ENCODE measurements at places on chromosomes 12 and 14.

- DNase-seq, result no peak
Observed at GRCh38 chr12:53571295-53571694, 54.9 kb downstream of the ATF7 start.

DNA sequence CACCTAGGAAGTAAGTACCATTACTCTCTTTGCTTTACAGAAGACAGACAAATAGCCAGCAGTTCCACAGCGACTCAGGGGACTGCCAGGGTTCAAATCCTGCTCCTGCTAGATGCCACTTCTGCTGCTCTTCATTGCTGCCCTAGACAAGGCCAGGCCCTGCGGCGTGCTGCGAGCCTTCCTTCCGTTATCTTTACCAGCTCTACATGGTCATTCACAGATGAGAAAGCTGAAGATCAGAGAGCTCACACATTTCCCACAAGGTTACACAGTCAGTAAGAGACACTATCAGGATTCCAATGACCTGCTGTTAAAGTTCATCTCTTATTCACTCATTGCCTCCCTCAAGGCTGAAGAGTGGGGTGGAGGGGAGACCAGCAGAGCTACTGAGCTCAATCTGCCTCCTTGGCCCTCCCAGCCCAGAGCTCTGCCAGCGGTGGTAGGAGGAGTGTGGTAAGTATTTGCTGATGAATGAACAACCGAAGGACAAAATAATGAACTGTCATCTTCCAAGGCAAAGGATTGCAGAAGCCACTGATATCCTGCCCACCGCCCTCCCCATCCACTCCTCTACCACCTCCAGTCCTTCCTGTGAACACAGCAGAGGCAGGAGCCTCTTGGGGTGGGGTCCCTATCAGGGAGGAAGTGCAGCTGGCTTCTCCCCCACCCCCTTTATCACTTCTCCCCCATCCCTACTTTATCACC, 14.6 kb upstream of the HDAC7 start:
- no peak for DNase-seq

- DNase-seq, result no peak
Observed at GRCh38 chr14:64040044-64040443, 187.2 kb downstream of the SYNE2 start.

DNA sequence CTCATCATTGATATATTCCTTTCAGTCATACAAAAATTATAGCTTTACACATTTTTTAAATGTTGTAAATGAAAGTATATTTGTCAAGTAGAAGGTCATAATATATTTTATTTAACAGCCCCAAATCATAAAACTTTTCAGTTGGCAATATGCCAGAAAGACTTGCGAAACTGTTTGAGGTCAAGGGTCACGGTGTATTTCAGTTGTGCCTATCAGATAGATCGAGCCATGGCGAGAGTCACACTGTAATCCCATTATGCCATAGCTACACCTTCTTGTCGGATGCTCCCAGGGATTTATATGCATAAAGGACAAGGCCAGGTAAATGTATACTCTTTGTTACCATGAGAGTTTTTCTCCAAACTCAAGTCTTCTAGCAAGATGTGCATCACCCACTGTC, 26.7 kb upstream of the G2E3 start:
- DNase-seq, result no peak

- DNase-seq, result no peak
Observed at GRCh38 chr12:119338593-119339363, 4.2 kb downstream of the CCDC60 start.

DNA sequence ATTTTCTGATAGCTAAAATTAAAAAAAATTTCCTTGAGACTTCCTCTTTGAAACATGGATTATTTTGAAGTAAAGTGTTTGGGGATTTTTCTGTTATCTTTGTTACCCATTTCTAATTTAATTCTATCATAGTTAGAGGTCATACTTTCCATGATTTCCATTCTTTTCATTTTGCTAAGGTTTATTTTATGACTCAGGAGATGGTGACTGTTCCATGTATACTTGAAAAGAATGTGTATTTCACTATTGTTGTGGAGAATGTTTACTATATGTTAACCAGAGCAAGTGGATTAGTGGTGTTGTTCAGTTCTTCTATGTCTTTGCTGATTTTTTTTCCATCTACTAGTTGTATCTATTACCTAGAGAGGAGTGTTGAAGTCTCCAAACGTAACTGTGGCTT, 250.5 kb upstream of the PELI2 start:
- DNase-seq, result no peak

DNA sequence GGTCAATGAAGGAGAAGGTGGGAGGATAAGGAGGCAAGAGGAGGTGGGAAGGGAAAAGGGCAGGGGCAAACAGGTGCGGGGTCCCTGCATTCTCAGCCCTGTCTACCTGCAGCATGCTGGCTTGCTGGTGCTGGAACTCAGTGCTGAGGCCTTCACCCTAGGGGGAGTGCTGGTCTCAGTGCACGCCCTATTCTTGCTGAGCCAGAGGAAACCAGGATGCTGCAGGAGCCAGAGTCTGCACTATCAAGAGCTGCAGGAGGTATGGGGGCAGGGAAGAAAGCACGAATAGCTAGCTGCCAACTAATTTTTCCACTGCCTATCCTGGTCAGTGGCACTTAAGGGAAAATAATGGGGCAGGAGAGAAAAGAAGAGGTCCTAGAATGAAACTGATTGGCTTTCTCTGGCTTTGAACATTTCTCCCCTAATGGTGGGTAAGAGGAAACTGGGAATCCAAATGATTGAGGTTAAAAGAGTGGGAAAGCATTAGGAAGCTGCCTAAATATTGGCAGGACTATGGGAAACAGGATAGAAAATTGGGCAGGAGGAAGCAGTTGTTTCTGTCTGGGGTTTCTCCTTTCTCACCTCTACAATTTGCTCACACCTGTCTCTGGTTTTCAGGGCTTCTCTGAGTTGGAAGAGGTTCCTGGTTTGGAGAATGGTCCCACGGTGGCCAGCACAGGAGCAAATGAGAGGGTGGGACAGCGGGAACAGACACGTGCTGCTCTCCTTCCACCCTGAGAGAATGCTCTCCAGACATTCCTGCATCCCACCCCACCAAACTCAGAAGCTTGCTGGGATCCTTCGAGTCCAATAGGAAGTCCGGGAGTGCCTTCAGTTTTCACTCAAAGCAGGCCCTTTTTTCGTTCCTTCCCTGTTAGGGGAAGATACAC, 1.9 kb downstream of the TMEM253 start:
- DNase-seq, result no peak

GRCh38 chr14:76828339-76829012, 2.3 kb downstream of the LRRC74A start:
- no peak for DNase-seq

DNA sequence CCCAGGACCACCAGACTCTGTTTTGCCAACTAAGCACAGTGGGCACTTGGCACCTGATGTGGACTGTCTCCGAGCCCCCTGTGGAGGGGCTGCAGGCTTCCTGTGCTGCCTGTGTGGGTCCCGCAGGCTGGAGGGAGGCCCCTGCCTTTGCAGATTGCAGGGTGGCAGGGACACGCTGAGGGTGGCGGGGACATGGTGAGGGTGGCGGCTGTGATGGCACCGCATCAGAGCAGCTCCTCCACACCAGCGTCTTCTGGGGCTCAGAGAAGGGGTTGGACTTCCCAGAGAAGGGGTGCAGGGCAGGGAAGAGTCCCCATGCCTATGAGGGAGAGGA, 8.1 kb downstream of the ZFYVE21 start:
- DNase-seq, result no peak

DNA sequence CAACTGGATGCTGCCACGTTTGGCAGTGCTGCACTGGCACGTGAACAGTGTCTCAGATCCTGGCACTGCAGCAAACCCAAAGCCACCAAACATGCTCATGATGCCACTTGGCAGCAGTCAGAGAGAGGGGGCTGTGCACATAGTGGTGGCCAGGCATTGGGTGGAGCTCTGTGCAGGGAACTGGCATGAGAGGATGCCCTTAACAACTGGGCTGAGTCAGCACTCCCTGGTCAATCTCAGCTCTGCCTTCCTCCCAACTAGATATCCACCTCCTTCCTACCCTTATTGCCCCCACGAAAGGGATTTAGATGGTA, 37.0 kb downstream of the ZFHX2 start:
- DNase-seq, result peak; percentile 56

- no peak for DNase-seq
Observed at GRCh38 chr14:66982247-66982646, 207.0 kb upstream of the GARIN2 start.

GRCh38 chr12:4939418-4940023, 29.8 kb downstream of the KCNA1 start:
- no peak for DNase-seq

- DNase-seq, result peak; percentile 41
Observed at GRCh38 chr12:7042842-7043241, 17.7 kb upstream of the C1S start.

- DNase-seq, result no peak
Observed at GRCh38 chr14:72524295-72524629, 369.6 kb downstream of the DPF3 start.

DNA sequence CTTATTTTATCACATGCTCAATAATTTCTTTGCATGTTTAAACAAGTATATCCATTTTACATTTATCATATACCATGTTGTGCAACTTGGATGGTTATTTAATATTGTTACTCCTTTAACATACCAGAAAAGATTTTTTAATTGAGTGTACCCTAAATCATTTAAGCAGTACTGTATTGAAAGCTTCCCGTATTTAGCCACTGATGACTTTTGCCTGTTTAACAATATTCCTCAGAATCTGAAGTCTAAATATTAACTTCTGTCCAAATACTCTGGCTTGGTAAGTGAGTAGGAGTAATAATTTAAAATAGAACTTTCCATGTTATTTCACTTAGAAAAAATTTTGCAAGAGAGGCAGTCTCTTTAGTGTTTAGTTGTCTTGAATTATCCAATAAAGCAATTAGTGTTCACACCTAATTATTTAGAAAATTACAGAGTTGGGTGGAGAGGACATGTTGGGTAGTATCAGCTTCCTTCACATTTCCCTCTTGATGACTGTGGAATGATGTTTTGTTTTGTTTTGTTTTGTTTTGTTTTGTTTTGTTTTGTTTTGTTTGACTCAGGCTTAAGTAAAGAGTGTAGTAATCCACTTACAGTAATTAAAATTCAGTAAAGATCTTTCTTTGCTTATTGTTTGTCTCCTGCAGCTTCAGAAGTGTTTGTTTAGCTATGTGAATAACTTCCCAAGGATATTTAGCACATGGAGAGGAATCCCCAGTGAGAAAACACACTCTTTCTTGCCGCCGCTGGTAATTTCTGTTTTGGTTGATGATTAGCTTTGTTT, 59.5 kb downstream of the DAAM1 start:
- DNase-seq, result no peak
